ENCODE measurements at places on chromosomes 3 and 15.

GRCh38 chr15:60933900-60934885 is 294.9 kb downstream of the RORA start:
- no peak for DNase-seq

GRCh38 chr3:62696011-62696410 is 179.2 kb downstream of the CADPS start:
- DNase-seq: no peak

GRCh38 chr15:67232591-67232990 is 21.9 kb downstream of the AAGAB start:
- DNase-seq: no peak

- DNase-seq: no peak
Observed at GRCh38 chr15:49040151-49040550, 6.1 kb downstream of the SECISBP2L start.

Measured in stimulated activated CD8-positive, alpha-beta memory T cell treated with anti-CD3 and anti-CD28 coated beads, Interleukin-7, amount 100 ng/mL, for 4 hours (primary cell).